ENCODE measurements at places on chromosomes 3 and 15.

DNA sequence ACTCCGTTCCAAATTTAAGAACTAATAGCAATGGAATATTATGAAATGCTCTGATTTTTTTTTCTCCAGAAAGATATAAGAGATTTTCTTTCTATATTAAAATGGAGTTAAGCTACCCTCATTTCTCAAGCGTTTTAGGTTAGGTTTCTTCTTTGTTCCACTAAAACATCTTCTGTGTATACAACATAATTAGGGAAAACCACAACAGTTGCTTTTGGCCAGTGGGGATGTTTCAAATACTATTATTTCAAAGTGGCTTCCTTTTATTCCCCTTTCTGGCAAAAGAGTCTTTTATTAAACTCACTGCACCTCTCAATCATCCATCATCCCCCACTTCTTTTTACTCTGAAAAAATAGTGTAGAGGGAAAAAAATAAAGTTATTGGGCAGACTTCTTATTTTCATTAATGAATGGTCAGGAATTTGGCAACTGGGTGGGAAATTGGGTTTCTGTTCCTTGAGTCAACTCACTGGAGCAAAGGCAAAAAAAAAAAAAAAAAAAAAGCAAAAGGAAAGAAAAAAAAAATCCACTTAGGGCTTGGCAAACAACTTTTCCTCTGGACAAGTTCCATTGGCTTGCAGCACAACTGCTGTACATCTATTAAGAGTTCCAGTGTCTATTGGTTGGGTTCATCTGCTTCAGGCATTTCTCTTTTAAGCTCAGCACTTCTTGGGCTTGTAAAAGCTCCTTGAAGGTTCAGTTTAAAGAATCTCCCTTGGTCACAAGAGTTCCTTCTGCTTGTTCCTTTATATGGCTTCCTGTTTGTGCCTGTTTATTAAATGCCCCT is 963.4 kb downstream of the ROBO1 start:
- no peak for DNase-seq

DNA sequence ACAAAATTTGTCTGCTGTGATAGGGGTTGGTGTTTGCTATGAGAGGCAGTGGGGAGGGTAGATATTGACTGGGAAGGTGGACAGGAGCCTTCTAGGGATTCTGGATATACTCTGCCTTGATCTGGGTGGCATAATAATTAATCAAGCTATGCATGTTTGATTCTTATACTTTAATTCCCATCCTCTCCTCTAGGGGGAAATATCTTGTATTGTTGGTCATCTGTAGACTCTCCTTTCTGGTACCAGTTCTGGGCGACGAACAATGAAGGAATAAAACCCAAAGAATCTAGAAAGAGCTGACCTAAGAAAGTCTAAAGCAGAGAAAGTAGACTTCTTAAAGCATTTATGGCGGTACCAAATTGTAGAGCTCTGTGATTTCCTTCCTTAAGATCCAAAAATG is 198.2 kb upstream of the STRIT1 start:
- no peak for DNase-seq

- DNase-seq = no peak
Measured at GRCh38 chr15:60733196-60733595, 254.3 kb upstream of the ICE2 start.

DNA sequence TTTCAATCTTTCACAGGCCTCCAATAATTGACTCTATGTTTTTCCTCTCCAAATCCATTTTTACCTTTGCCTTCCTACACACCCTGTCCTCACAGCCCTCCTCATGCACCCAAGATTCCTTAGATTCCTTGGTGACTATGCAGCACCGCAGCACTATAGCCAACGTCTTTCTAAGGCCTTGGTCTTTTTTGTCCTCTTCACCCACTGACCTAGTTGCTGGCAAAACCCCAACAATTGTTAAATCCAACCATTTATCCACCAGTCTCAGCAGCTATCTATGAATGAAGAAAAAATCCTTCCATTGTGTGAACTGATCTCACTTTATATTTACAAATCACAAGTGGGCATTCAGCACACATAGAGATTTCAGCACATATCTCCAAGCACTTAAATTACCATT is 203.9 kb downstream of the VGLL3 start:
- no peak for DNase-seq

- peak; percentile 84 for DNase-seq
Measured at GRCh38 chr3:50324351-50325112, 2.0 kb upstream of the HYAL2 start.

DNA sequence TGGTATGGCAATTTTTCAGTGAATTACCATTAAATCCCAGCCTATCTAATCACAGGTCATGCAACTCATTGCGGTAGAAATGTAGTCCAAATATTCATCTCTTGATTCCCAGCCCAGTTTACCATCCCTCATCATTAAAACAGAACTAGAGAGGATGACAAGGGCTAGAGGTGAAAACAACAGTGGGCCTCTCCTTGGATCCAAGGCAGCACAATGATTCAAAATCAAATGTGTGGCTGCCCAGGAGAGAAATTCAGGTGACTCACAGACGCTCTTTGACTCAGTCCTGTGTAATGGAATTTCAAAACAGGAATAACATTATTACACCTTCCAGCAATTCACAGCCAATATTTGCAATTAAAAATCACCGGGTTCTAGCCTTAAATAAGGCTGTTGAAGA is 246.5 kb downstream of the TBL1XR1 start:
- peak; percentile 8 for DNase-seq

GRCh38 chr3:141415953-141416352 is 47.6 kb downstream of the ZBTB38 start:
- no peak for DNase-seq

GRCh38 chr3:58038675-58039292 is 30.6 kb downstream of the FLNB start:
- DNase-seq = no peak

GRCh38 chr15:67383899-67384298 is 129.3 kb downstream of the IQCH start:
- no peak for DNase-seq

- no peak for DNase-seq
Measured at GRCh38 chr3:137294139-137294538, 336.4 kb downstream of the IL20RB start.

DNA sequence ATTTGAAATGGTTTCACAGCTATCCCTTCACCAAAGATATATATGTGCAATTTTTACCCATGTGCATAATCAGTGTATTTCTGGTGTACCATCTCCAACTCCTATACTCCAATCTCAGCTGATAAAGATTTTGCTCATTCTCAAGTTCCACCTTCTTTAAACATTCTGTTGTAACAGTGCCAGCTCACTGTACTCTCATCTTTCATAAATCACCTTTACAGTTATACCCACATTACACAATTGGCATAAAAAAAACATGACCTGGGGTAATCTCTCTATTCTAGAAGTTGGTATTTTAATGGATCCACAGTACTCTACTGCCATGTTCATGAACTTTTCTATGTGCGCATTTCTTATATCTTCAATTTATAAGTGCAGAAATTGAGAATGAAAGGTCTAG is 339.9 kb upstream of the DPH6 start:
- DNase-seq = no peak

- DNase-seq = no peak
Measured at GRCh38 chr3:173659972-173660371, 262.4 kb downstream of the NLGN1 start.

GRCh38 chr3:18572809-18573208 is 147.7 kb upstream of the SATB1 start:
- no peak for DNase-seq

DNA sequence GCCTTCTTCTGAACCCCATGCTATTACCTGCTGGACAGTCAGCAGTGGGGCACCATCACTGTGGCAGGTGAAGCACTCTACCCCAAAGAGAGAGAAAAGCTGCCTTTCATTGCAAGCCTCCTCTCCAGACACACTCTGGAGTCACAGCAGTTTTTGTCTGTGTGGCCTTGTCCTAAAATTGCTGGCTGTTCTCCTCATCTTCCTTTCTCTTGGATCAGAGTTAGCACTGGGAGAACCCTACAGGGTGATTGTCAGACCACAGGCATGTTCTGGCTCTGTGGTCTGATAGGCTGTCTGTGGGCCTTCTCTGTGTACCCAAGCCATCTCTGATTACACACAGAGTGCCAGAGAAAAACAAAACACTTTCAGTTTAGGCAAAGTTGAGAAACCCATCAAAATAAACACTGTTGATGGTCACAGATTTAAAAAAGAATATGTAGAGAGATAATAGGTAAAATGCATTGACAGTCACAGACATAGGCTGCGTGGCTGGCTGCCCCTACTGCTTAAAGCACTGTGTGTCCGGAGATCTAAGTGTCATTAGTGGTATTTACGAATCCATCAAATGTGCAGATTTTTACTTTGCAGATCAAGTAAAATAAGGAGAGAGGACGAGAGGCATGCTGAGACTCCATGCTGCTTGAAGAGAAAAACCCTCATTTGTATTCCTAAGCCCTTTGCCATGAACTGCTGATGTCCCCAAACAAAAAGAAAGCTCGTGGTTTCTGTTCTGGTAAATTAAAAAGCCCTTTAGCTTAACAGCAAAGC is 689.9 kb downstream of the TUSC7 start:
- DNase-seq = peak; percentile 47

GRCh38 chr3:104385421-104385820 is 981.3 kb upstream of the ALCAM start:
- no peak for DNase-seq

DNA sequence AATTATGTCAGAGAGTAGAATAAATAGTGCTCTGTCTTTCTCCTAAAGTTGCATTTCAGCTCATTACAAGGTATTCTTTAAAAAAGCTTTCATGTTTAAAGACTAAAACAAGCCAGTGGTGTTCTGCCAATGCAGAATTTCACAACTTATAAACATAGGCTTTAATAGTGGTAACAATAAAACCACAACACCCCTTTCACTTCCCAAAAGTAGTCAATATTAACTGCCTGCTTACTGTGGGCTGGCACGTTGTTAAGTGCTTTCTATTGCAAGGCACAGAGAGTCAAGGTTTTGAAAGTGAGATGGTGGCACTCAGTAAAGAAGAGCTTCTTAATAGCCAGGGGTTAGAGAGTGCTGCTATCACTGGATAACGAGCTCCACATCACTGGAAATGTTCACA is 8.4 kb upstream of the RTP1 start:
- DNase-seq = no peak

GRCh38 chr3:46921041-46921440 is 43.5 kb downstream of the PTH1R start:
- DNase-seq = no peak

DNA sequence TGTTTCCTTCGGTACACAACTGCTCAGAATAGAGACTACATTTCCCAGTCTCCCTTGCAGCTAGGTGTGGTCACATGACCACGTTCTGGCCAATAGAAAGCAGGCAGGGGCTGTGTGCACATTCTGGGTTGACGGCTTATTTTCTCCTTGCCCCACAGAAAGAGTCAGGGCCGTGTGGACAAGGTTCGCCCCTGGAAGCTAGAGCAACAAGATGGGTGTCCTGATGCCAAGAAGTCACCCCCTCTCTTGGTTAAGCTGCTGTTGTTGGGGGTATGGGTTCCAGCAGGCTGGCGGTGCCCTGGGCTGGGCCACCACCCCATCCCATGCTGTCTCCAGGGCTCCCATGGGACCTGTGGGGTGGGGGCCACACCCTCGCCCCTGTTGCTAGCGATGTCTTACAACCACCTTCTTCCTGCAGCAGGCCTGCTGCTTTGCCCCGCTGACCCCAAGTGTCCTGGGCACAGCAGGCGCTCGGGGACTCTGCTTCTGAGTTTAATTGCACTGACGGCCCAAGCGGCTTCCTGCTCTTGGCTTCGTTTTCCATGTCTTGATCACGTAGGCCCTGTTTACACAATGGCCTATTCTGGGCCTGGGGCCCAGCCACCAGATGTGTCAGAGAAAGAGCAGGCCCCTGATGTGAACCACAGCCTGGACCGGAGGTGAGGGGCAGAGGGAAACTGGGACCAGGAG is 24.9 kb downstream of the ABTB1 start:
- DNase-seq = peak; percentile 75

GRCh38 chr3:8887435-8888300 is 75.6 kb downstream of the RAD18 start:
- no peak for DNase-seq

- DNase-seq = peak; percentile 54
Measured at GRCh38 chr15:38474155-38474757, 20.3 kb downstream of the FAM98B start.

DNA sequence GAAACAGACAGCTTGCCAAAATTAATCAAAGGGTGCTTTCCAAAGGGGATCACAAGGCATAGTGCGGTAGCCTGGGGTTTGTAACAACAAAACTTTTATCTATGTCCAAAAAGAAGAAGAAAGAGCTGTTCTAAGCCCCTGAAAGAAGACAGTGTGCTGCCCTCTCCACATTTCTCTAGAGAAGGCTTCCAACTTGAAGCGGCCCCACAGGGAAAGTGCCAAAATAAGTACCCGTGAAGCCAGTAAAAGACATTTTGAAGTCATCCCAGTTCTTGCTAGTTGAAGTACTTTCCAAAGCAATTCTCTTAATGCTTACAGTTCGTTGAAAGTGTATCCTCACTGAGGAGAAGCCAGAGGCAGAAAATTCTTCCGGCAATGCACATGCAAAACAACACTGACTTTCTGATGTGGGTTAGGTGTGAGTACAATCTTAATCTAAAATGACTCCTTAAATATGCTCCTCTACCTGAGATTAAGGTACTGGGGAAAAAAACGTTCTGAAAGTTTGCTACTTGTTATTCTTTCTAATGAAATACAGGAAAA is 21.3 kb downstream of the GPR15 start:
- no peak for DNase-seq

DNA sequence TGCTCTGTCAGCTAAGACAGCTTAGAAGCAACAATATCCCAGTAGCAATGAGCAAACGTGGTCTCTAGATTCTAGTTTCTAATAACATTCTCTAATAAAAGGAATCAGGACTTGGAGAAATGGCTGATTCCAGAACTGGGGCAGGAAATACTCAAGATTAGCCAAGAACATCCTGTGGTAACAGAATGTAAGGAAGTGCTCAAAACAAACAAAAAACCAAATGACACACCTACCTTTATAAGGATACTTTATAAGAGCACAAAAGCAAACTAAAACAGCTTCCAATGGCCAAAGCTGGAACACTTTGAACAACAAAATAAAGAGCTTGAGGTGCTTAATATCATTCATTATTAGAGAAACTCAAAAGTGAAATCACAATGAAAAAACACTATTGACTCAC is 33.1 kb upstream of the EIF5A2 start:
- no peak for DNase-seq

DNA sequence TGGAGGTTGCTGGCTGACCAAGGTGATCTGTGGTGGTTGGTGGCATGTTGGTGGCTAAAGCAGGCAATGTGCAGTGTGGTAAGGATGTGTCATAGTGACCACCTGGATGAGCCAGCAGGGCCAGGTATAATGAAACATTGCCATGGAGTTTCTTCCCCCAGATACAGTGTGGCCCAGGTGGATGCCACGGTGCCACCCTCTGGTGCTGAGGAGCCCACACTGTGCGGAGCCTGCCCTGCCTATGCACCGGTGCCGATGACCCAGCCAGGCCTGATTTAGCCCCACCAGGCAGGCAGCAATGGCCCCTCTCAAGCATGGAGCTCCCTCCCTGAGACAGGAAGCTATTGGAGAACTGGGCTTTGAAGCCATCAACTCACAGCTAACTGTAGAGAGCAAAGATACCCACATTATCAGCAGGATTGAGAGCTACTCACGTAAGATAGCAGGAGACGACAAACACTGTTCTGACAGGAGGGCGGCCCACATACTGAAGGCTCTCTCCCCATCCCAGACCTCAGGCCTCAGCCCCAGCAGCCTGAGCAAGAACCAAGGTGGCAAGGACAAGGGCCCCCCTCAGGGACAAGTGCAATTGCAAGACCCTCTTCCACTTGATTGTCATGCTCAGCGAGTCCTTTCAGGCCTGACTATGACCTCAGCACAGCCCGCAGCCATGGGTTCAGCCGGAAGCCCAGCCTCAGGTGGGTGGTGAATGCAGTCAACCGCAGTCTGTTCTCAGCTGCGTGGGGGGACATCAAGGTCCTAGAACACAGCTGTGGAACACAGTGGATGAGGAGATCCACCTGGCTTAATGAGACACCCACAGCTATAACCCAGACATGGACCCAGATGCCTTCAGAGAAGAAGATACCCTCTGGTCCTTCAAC is 82.8 kb upstream of the CDV3 start:
- no peak for DNase-seq

Data from AG08396 (cell line).